Uterus (tissue), 4 donors: ENCODE measurements at places on chromosomes 12 and 14.

- DNase-seq = no peak
Observed at GRCh38 chr12:80986224-80986623, 48.5 kb upstream of the LIN7A start.

DNA sequence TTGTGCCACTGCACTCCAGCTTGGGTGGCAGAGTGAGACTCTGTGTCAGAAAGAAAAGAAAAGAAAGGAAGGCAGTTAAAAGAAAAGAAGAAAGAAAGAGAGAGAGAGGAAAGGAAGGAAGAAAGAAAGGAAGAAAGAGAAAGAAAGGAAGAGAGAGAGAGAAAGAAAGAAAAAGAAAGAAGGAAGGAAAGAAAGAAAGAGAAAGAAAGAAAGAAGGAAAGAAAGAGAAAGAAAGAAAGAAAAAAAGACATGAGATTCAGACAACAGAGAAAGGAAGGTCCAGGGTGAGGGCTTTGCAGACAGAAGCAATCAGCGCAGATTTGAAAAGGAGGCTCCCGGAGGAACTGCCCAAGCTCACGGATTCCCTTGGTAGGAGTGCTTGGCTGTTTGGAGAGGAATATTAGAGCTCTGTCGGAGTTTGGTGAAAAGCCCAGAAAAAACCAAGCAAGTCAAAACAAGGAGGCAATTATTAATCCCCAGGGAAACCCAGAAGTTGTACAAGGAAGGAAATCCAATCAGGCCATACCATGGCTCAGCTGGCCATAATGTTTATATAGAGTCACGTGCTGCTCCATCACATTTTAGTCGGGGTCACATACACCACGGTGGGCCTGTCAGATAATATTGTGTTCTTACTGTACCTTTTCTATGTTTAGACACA lies 11.6 kb upstream of the CCDC85C start:
- no peak for DNase-seq

DNA sequence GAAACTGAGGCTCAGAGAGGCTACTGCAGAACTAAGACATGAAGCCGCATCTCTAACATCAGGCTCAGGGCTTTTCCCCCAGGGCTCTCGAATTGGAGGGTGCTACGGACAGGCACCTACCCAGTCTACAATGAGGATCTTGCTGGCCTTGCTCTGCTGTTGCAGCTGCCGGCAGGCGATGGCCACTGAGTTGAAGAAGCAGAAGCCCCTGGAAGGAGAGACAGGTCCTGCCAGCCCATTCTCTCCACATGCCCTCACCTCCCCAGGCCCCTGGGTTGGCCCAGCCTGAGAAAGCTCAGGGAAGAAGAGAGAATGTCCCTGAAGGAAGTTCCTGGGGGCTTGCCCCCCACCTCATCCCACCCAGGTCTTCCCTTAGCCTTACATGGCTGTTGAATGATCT lies 16.1 kb downstream of the SLC48A1 start:
- DNase-seq = no peak

- DNase-seq = no peak
Observed at GRCh38 chr12:3700861-3701260, 52.0 kb downstream of the CRACR2A start.
